ENCODE measurements at places on chromosomes 1 and 21.
A peak's percentile ranks its signal among the peaks of the same experiment; 100 is the strongest.

DNA sequence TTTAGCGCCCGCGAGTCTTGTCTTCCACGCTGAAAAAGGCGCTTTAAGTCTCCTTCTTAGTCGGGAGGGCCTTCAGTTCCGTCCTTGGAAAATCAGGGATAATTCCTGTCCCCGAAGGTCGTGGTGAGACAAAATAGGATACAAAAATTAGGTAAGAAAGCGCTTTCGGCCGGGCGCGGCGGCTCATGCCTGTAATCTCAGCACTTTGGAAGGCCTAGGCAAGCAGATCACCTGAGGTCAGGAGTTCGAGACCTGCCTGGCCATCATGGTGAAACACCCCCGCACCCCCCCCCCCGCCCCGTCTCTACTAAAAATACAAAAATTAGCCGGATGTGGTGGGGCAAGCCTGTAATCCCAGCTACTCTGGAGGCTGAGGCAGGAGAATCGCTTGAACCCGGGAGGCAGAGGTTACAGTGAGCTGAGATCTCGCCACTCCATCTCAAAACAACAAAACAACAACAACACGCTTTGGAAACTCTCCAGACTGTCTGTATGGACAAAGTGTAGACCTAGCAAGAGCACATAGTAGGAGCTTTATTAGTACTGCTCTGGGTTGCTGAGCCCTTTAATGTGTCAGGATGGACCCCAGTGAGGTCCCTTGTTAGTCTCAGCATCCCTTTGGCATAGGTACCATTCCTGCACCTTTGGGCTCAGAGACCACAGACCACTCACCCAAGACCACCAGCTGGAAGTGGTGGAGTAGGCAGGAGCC, 790 bp upstream of the TMEM54 start:
- peak; percentile 0 for DNase-seq

DNA sequence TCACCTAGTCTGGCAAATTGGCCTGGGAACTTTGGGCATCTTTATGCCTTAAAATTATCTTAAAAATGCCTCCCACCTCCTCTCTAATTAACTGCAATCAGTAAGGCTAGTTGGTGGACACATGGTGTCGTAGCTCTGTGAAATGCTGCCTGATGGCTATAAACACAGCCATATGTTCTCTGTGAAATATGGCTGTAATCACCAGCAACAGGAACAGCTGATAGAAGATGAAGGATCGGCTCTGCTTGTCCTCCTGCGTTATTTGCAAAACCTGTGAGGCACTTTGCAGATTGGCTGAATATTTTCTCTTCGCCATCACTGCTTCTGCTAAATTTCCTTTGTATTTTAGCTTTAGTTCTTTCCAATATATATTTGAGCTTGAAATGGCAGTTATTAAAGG, 419.6 kb downstream of the RWDD3 start:
- no peak for DNase-seq

- peak; percentile 25 for DNase-seq
Measured at GRCh38 chr1:188514917-188515316, 1686.2 kb downstream of the PLA2G4A start.

DNA sequence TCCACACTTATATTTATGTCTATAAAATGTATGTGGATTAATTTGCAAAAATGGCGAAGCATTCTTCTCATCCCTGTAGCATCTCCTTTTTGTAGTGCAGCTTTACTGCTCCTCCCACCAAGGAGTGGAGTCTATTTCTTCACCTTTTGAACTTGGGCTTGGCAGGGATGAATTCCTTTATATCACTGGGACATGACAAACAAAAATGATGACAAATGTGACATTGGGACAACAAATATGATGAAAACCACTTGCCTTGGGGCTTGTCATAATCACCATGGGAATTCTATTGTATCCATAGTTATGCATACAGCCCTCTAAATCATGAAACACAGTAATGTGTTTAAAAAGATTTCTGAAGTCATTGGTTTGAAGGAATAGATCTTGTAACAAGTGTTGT, 155.0 kb downstream of the TNFSF18 start:
- no peak for DNase-seq

DNA sequence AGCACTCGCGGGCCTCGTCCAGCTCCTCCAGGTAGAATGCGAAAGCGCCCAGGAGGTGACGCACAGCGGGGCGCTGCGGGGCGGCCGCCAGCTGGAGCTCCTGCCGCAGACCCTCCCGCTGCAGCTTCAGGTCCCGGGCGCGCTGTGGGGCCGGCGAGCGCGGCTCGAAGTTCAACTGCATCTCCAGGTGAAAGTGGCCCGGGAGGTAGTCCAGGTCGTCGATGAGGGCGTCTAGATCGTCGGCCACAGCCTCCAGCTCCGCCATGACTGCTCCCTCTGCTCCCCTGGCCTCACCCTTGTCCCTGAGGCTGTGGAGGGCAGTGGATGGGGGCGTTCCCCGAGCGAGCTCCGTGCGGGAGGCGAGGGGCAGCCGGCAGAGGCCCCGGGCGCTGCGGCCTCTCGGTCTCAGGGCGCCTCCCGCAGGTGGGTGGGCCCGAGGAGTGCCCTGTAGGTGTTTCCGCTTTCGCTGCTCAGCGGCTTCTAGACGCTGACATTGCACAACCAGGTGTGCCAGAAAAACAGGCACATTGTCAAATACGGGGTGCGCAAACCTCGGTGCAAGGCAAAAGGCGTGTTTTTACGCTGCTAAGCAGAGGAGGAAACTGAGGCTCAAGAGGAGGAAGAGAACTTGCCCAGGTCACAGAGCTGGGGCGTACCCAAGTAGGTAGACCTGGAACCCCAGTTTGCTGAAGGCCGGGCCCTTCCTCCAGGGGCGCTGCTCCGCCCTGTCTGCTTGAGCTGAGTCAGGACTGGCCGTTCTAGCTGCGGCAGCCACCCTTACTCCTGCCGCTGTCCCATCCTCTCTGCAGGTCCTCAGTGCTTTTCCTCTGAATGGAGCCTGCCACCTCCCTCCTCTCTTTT, at the start of gene TTC22:
Gene TTC22 (minus strand): TSS at position 425 of the 861 bp plus-strand sequence. CDS start 160 bp downstream, at position 265.
- peak; percentile 74 for DNase-seq

DNA sequence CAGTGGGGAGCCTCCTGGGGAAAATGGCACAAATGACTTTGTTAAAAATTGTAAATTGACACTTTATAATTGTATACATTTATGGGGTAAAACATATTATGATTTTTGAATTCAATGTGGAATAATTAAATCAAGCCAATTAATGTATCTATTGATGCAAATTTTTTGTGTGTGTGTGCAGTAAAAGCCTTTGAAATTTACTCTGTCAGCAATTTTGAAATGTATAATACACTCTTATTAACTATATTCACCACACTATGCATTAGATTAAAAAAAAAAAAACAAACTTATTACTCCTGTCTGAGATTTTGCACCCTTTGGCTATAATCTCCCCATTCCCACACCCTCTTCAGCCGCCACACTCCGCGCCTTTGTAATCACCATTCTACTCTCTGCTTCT, 119.2 kb downstream of the S1PR1 start:
- DNase-seq, result no peak

DNA sequence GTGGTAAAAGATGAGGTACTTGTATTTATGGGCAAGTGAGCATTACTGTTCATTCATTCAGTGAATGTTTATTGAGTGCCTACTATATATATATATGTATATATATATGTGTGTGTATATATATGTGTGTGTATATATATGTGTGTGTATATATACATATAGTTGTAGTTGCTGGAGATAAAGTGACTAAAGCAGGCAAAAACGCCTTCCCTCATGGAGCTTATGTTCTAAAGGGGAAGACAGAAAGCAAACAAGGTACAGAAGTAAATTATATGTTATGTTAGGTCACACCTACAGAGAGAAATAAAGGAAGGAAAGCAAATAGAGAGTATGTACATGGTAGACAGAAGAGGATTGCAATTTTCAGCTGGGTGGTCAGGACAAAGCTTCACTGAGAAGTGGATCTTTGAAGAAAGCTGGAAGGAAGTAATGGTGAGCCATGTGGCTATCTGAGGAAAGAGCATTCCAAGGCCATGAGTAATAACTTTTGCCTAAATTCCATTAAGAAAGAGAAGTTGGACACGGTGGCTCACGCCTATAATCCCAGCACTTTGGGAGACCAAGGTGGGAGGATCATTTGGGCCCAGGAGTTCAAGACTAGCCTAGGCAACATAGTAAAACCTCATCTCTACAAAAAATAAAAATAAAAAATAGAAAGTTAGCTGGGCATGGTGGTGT, 33.5 kb upstream of the KLF17 start:
- DNase-seq, result no peak

DNA sequence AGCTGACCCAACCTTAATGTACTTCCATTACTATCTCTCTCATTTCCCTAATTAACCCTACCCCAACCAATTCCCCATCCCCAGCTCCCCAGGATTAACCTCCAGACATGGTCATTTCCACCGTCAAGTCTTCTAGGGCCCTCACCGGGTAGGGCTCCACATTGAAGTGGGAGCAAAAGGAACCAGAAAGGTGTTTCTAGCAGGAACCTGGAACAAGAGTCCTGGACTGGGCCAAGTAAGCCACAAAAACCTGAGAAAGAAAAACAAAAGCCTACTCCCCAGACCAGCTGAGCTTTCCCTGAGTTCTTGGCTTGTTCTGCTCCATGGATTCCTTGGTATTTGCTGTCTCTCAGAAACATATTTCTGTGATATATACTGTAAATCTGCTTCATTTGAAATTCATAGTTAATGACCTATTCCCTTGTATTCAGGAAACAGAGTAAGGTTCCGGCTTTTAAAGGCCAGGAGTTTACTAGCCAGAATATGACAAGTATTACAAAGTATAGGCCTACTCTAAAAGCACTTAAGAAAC, 58.4 kb downstream of the SYF2 start:
- no peak for DNase-seq

DNA sequence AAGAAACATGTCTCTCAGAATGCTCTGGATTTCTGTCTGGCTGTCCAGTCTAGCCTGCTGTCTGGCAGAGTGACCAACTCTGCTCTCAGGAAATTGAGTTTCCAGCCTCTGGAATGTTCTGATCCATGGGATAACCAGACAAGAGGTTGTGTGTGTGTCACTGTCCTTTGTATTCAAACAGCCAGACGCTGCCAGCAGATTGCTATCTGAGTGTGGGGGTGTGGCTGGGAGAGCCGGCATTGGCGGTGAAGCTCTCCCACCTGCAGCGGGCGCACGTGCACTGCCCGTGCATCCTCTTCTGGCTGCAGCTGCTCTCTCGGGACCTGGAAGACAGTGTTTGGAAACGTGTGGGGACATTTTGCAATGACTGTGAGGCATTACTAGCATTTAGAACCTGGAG, 26.1 kb downstream of the PKP1 start:
- peak; percentile 79 for DNase-seq

DNA sequence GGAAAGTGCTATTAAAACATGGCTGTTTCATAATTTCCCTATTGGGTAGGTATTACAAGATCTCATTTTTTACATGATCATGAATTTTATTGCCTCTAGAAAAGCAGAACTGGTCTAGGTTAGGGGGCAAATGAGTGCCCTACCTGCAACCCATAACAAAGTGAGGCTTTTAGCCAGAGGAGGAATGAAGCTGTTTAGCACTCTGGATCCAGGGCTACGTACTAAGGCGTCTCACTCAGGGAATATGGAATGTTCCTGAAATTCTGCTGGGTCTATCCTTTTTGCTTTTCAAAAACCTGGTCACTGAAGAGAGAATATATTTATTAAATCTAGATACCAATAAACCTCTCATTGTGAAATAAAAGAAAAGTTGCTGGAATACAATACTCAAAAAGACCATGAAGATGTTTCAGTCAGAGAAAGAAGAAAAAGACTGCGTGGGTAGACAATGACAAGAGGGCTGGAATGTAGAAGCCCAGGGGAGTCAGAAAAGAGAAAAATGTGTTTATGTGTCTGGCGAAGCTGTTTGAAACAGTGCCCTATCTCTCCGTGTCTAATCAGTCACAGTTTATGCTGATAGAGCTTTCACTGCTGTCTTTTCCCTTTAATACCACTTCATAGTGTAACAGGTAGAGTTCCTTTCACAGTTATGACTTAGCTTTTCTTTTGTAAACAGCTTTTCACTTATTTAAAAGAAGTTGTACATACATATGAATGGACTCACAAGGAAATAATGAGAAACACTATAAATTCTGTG, 25.0 kb upstream of the SYDE2 start:
- DNase-seq, result no peak

GRCh38 chr1:203127666-203128430, at the start of gene ADORA1:
ADORA1 (plus strand) TSS chr1:203127726; CDS start chr1:203128842, 1,116 bp downstream.
- DNase-seq, result peak; percentile 85

- no peak for DNase-seq
Measured at GRCh38 chr1:31618916-31619846, 1.7 kb downstream of the HCRTR1 start.

DNA sequence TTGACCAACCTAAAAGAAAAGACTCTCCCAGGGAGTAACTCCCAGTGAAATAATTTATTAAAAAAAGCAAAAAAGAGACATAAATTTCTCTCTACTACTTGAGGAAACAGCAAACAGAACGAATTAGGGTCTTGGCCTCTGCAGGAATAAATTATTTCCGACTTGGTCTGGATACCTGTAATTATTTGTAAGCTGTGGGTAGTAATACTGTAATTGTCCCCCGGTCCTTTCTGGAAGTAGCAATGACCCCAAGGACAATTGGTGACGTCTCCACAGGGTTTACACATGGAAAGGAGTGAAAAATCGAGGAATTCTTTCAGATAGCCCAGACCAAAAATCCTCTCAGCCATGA, 3.7 kb upstream of the SIM2 start:
- peak; percentile 40 for DNase-seq

DNA sequence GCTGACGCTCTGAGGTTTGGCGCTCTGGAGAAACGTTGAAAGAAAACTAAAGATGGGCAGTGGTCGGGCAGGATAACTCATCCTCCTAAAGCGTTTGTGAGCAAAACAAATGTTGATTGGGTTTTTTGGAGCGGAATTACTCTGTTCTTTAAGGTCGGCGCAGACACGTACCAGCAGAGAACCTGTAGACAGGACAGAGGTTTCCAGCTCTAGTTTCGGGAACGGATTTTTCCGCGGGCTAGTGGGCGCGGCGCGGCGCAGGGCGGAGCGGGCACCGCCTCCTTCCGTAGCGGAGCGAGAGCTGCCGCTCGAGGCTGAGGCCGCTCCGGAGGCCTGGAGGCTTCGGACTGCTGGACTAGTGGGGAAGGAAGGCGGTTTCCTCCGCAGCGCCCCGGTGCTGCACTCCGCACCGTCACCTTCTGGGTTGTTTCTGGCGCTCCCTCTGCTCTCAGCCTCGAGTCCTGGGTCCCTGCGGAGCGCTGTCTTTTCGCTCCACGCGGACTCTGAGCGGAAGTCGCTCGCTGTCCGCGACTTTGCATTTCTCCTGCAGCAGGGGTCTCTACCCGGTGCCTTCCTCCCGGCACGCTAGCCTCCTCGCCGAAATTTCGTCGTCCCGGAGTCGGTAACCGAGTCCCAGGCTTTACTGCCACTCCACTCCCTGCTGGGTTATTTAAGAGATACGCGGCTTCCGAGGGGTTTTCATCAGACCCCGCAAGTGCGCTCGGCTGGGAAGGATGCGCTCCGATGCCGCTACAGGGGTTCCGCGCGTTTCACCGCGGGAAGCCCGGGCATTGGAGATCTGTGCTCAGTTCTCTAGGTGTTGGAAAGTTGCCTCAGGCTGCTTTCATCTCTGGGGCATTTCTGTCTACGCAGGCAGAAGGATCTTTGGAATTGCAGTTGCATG, 7.0 kb downstream of the FOXD2 start:
- peak; percentile 87 for DNase-seq

- no peak for DNase-seq
Measured at GRCh38 chr21:23017989-23018388, 2019.8 kb downstream of the NCAM2 start.

GRCh38 chr1:27538793-27539192, 48.8 kb upstream of the WASF2 start:
- no peak for DNase-seq

GRCh38 chr21:45325206-45326168, 37.8 kb upstream of the POFUT2 start:
- peak; percentile 9 for DNase-seq

- peak; percentile 49 for DNase-seq
Measured at GRCh38 chr1:76939050-76939816, 72.0 kb downstream of the ST6GALNAC5 start.

- no peak for DNase-seq
Measured at GRCh38 chr1:6519491-6519934, 28.0 kb upstream of the PLEKHG5 start.
